ENCODE measurements at places on chromosomes 5 and 9. TPM values are rescaled to one million over a fixed set of nuclear protein-coding genes. Genes with fewer than 3 reads are reported as not detected.

- DNase-seq: no peak
Measured at GRCh38 chr5:17367256-17367840, 130.7 kb upstream of the TAF11L2 start.

DNA sequence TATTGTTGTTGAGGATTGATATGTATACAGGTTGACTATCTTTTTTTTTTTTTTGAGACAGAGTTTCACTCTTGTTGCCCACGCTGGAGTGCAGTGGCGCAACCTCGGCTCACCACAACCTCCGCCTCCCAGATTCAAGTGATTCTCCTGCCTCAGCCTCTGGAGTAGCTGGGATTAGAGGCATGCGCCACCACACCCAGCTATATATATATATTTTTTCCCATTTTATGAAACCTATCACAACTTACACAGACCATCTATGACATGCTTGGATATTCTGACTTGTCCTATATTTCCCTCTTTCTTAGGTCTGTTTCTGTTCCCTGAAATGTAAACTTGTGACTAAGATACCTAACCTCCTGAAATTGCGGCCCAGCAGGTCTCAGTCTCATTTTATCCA lies 5.0 kb downstream of the CD14 start:
- DNase-seq: no peak

- no peak for DNase-seq
Measured at GRCh38 chr5:141850786-141851185, 27.4 kb downstream of the PCDH1 start.

DNA sequence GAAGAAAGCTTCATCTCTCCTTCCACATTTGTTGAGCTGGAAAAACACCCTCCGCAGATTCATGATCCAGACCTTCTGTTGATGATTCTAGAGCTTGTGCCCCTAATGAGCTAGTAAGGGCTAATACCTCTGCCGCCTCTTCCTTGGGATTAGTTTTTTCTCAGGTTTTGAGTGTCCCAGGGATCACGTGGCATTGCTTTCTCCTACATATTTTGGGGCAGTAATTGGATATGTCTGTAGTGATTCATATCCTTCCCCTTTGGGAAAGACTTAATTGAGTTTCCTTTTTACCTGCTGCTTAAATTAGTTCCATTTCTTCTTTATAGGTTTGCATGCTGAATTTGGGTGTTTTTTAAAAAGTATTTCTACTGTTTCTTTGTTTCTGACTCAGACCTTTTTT lies 143.9 kb downstream of the GOLPH3 start:
- DNase-seq: no peak

GRCh38 chr5:134296213-134296612 lies 70.3 kb upstream of the PPP2CA start:
- no peak for DNase-seq

DNA sequence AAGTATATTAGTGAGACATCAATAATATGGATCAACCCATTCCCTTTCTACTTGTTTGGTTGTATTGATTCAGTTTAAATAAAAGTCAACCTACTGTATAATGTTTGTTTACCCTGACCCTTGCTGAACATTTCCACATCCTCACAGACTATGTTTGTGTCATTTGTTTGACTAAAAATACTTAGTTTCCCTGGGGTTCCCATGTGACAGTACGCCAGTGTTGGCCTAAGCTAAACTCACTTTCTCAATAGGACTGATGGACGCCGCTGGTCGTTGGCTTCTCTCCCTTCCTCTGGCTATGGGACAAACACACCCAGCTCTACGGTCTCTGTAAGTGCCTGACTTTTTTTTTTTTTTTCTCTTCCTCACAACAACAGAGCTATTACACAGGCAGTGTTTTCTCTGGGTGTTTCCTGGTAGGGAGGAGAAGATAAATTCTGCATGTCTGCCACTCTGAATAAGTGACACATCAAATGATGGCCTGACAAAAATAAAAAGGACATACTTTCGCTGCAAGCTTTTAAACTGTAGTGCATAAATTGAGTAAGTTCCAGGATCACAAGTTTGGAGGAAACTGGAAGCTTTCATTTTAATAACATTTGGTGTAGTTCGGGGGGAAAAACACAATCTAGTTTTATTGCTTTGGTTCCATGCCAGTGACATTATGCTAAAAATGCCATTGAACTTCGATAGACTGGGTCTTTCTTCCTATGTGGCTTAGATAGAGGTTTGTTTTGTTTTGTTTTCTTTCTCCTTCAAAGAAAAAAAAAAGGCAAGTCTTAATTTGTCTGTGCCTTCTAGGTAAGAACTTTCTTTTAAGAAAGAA lies 101.0 kb downstream of the CD180 start:
- DNase-seq: peak; percentile 33

DNA sequence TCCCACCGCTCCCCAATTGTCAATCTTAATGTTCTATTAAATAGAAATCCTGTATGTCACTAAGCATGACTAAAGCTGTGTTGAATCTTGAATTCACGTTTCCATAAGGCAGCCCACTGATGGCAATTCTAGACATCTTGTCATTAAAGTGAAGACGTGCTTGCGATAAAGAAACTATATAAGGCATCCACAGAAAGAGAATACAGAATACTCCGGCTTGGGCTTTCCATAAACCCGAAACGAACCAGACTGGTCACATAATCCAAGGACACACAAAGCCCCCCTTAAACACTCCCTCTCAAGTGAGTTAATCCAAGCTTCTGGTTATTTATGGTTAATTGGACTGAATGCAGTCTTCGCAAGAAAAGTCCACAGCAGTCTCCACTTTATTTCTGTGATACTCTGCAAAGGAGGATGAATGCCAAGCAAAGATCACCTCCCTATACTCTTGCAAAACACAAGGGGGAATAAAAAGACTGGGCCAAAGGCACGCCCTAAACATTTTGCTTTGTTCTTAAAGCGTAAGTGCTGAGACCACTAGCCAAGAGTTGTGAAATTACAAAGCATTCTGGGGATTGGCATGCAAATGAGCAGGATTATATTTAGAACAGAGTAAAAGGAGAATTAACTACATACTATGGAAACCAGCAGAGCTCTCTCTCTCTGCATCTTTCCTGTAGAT lies 54.7 kb downstream of the DPYSL3 start:
- peak; percentile 28 for DNase-seq

GRCh38 chr5:121797681-121798518 lies 53.8 kb upstream of the FTMT start:
- DNase-seq: no peak

DNA sequence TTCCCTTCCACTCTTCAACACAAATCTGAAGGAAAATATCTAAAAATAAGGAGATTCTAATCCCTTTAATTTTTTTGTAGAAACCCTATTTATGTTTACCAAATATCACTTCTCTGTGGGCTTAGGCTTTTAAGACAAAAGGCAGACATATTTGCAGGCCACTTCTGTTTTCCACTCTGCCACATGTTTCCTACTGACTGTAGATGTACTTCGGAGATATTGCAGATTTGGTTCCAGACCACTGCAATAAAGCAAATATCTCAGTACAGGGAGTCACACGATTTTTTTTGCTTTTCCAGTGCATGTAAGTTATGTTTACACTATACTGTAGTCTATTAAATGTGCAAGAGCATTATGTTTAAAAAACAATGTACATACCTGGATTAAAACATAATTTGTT lies 219.0 kb downstream of the SREK1 start:
- no peak for DNase-seq

GRCh38 chr5:123844873-123845272 lies 332.9 kb downstream of the CSNK1G3 start:
- DNase-seq: peak; percentile 5

DNA sequence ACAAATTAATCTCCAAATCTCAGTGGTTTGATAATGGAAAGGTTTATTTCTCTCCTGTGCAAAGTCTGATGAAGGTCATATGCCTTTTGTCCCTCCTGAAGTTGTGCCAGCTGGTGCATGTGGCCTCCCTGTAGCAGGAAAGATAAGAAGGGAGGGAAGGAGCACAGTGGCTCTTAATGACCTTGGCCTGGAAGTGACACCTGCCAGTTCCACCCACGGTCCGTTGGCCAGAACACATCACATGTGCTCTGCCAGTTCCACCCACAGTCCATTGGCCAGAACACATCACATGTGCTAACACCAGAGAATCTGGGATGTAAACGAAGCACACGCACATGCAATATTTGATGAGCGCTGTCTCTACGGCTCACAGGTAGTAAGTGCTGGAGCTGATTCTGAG lies 130.9 kb downstream of the DOCK2 start:
- DNase-seq: no peak

GRCh38 chr9:135065151-135065550 lies 22.3 kb upstream of the OLFM1 start:
- DNase-seq: no peak

GRCh38 chr9:76269789-76270188 lies 124.4 kb downstream of the RFK start:
- peak; percentile 60 for DNase-seq

- DNase-seq: no peak
Measured at GRCh38 chr5:120717381-120717780, 253.3 kb downstream of the PRR16 start.

SHISAL2B gene
- not detected for total RNA-seq

TGFBI gene
- 483 TPM for total RNA-seq

PCDHGA8 gene
- total RNA-seq: 2.2 TPM

PIP5K1B gene
- total RNA-seq: not detected

ECSCR gene
- total RNA-seq: 3.1 TPM

CXCL14 gene
- under 0.01 TPM for total RNA-seq

GABRA6 gene
- not detected for total RNA-seq

TXNDC8 gene
- not detected for total RNA-seq

FABP6 gene
- total RNA-seq: not detected

ADAMTS2 gene
- total RNA-seq: 18.3 TPM

All from IMR-90 (cell line).